Renal pelvis (tissue), 12 donors: ENCODE measurements at places on chromosomes 5 and 9. TPM values are rescaled to one million over a fixed set of nuclear protein-coding genes. Genes with fewer than 3 reads are reported as not detected.

GRCh38 chr5:14041528-14042192 is 97.2 kb upstream of the DNAH5 start:
- no peak for DNase-seq

- DNase-seq: no peak
Measured at GRCh38 chr5:139842321-139842720, 46.7 kb downstream of the PSD2 start.

- no peak for DNase-seq
Measured at GRCh38 chr9:5455181-5455580, 4.8 kb downstream of the CD274 start.

GRCh38 chr5:173629628-173630027 is 13.2 kb upstream of the BOD1 start:
- DNase-seq: no peak

GRCh38 chr5:204966-205670 is 12.8 kb downstream of the CCDC127 start:
- no peak for DNase-seq

DNA sequence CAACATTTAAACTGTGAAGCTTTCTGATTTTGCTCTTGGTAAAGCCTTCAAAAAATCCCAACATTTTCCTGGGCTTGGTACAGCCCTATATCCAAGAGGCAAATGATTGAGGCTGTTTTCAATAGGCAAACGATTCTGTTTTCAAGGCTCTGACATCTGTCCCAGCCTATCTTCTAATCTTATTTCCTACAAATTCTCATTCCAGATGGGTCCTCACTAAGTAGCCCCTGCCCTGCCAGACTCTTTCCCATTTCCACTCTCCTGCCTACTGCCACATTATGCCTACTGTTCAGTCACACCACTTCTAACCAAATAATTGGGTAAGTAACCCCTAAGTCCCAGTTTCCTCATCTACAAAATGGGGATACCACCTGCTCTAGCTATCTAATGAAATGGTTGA is 3.5 kb downstream of the GBA2 start:
- no peak for DNase-seq

GRCh38 chr5:97094579-97095317 is 47.7 kb downstream of the LIX1 start:
- no peak for DNase-seq

DNA sequence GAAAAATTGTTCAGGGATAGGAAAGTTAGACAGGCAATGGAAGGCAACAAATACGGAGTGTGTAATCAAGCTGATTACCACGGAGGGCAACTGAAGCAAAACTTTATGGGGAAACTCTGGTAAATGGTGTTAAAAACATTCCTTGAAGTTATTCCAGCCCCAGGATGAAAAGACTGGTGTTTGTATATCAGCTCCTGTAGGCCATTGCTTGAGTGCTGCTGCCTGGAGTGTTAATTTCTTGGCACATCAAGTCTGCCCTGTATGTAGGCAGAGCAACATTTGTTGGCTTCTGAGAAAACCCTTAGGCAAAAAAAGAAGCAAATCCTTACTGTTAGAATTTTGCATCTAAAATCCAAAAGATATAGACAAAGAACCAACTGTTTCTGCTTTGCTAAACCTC is 686.5 kb upstream of the ACO1 start:
- no peak for DNase-seq

DNA sequence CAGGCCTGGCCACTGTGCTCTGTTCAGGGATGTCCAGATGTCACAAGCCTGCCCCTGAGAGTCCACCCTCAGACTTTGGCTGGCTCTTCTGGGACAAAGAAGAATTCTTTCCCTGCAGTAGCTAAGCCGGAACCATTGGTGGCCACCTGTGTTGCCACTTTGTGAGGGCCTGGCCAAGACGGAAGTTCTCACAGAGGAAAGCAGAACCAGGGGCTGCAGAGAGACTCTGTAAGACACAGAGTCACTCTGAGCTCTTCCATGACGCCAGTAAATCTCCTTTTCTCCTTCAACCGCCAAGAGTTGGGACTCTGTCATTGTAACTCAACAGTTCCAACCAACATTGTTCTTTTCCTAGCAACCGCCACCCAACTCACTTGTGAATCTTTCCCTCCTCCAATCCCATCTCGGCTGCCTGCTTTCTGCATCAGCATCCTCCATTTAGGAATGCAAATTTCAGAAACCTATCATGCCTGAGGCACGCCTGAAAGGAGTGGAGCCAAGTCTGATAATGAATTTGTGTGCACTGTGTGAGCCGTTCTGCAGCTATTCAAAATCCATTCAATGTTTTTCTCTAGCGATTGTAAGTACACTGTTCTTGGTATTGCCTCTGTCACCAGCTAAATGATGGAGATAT is 37.8 kb upstream of the ATP6V1G1 start:
- no peak for DNase-seq

IFNA2 gene
- polyA plus RNA-seq: not detected

SPATA6L gene
- polyA plus RNA-seq: 2.5 TPM

TMOD1 gene
- polyA plus RNA-seq: 1.9 TPM

DNA sequence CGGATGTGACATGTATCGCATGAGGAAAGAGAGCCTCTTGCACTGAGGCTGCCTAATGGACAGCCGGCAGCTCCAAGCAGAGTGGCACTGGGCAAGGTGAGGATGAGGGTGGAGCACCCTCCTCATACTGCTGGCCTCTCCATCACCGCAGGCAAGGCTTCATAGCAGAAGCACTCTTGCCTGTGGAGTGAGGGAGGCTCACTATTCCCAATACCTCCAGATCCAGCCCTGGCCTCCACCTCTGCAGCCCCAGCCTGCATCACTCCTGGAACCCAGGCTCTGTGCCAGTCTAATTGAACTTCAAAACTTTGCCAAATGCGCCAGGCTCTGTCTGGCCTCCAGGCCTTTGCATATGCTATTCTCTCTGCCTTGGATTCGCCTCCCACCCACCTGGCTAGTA is 29.7 kb upstream of the ARAP3 start:
- no peak for DNase-seq

FANCG gene
- polyA plus RNA-seq: 40.8 TPM

PCDHGB4 gene
- polyA plus RNA-seq: 6.2 TPM

SV2C gene
- 0.13 TPM for polyA plus RNA-seq

TAF11L5 gene
- polyA plus RNA-seq: not detected

GRCh38 chr9:114157516-114158176 is 2.3 kb downstream of the COL27A1 start:
- no peak for DNase-seq

GRCh38 chr9:86405926-86406325 is 51.7 kb upstream of the TUT7 start:
- no peak for DNase-seq

GRCh38 chr9:123871781-123872180 is 58.1 kb downstream of the DENND1A start:
- DNase-seq: peak; percentile 34

- DNase-seq: no peak
Measured at GRCh38 chr5:144315026-144315425, 144.4 kb downstream of the KCTD16 start.

DNA sequence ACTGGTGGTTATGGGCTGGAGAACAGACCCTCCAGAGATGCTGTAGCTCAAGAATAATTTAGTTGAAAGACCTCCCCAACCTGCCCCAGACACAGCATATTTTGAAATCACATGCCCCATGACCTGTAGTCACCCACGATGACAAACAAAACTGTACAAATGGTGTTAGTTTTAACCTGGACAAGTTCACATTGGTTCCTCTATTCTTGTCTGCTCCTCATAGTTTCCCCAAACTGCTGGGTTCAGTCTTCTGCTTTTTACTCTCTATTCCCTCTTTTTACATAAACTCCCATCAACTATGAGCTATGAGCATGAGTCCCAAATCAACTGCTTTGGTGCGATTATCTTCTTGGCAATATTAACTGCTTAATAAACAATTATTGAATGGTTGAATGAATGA is 365.3 kb upstream of the CLINT1 start:
- no peak for DNase-seq

OR13C4 gene
- not detected for polyA plus RNA-seq

DNA sequence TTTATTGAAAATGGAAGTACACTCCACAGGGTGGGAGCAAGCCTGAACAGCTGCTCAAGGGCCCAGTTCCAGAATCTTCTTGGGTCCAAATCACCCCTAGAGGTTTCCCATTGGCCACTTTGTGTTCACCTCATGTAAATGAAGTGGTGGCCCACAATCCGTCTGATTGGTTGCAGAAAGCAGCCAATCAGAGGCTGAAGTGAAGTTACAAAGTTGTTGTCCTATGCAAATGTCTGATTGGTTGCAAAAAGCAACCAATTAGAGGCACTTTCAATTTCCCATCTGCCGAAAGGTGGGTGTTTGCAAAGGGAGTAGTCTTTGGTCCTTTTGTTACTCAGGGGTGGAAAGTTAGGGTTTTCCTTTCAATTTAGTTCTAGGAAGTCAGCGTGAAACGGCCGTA is 8.8 kb downstream of the TMEM171 start:
- DNase-seq: no peak

RASA1 gene
- polyA plus RNA-seq: 45.3 TPM

DNA sequence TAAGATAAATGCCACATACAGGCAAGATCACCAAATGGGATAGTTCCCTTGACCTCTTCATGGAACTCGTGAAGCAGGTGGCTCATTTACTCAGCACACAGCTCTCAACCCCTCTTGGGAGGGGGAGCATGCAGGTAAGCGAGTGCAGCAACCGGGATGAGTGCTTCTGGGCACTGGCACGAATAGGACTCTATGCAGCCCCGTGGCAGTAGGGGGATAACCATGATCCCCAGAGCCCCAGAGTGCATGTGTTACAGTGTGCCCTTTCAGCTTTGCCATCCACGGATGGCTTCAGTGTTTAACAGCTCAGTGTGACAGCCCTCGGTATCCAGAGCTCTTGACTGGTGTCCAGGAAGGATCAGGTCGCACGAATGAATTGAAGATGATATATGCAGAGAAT is 1187.1 kb downstream of the CDH9 start:
- DNase-seq: no peak

DNA sequence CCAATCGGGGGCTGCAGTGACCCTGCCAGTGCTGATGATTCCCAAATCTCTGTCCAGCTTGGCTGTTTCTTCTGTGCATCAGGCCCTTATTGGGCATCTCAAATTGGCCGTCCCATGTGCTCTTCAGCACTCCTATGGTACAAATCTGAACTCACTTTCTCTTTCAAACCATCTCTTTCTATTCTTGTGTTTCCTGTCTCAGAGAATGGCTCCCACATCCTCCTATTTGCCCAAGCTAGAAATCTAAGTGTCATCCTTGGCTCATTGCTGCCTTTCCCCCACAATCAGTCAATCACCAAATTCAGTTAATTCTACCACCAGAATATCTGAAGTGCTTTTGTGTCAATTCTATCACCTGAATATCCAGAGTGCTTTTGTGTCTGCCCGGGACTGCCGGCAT is 336.6 kb downstream of the CWC27 start:
- no peak for DNase-seq

ANXA2R gene
- polyA plus RNA-seq: 0.62 TPM

GPRIN1 gene
- 2.3 TPM for polyA plus RNA-seq

DNA sequence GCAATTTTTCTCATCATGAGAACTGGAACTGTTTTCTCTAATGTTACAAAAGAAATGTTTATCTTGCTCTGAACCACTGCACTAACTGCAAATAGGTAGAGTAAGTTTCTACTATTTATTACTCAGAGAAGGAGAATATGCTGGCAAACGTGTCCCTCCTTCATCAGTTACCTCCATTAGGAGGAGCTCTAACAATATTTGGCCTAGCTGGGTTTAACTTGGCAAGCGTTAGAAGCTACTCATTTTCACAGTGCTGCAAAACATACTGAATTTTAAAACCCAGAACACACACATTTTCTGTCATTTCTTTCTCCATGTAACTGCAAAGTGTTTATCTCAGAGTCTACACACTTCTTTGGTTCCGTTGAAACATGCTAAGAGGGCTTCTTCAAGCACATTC is 101.0 kb upstream of the GABRG2 start:
- peak; percentile 2 for DNase-seq

OGN gene
- polyA plus RNA-seq: 40.6 TPM

DNA sequence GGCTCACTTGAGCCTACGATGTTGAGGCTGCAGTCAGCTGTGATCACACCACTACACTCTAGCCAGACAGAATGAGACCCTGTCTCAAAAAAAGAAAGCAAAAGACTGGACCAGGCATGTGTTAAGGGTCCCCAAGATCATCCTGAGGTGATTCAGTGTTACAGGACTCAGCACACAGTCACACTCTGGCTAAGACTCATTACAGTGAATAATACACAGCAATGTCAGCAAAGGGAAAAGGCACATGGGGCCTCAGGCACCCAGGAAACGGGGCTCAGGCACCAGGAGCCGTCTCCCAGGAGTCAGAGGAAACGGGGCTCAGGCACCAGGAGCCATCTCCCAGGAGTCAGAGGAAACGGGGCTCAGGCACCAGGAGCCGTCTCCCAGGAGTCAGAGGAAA is 39.2 kb upstream of the NRARP start:
- DNase-seq: no peak

GRCh38 chr5:23139338-23140171 is 286.4 kb upstream of the CDH12 start:
- no peak for DNase-seq

GRCh38 chr5:56831773-56832172 is 16.4 kb downstream of the MAP3K1 start:
- DNase-seq: no peak

GRCh38 chr5:143314659-143315058 is 88.8 kb downstream of the NR3C1 start:
- DNase-seq: no peak
